Ovary (tissue), 10 donors: ENCODE measurements at places on chromosomes 2 and 18.

DNA sequence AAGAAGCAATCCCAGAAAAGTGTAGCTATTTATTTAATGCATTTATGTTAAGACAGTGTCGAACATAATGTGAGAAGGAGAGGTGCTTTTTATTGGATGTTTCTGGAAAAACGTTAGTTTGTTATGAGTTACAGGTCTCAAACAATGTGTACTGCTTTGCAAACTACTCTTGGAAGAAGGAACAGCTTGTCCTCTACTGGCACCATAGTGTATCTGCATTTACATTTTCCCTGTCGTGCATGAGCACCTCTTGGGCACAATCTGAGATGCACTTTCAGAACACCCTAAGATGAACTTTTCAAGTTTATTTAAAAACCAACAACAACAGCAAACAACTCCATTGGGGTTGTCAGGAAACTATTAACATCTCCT, 22.8 kb downstream of the CCNYL1 start:
- no peak for DNase-seq

DNA sequence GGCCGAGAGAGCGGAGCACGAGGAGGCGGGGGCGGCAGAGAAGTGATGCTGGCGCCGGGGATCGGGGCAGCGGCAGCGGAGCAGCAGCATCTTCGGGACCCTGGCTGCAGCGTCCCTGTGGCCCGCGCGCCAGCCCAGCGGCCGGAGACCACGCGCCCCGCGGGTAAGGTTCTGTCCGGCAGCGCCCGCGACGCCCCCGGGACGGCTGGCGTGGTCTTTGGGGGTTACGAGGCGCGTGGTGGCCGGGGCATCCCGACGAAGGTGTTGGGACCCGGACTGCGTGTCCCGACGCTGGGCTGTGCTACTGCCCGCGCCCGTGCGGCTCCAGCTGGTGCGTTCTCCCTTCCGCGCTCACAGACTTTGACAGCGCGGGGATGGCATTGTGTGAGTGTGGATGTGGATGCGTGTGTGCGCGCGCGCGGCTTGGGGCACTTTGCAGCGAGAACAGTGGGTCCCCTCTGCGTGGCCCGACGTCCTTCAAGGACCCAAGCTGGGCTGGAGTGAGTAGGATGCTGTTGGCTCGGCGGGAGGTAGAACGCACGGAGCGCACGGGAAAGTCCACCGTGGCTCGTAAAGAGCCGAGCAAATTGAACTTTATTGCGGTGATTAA, 405.0 kb downstream of the XIRP2 start:
- DNase-seq = no peak

DNA sequence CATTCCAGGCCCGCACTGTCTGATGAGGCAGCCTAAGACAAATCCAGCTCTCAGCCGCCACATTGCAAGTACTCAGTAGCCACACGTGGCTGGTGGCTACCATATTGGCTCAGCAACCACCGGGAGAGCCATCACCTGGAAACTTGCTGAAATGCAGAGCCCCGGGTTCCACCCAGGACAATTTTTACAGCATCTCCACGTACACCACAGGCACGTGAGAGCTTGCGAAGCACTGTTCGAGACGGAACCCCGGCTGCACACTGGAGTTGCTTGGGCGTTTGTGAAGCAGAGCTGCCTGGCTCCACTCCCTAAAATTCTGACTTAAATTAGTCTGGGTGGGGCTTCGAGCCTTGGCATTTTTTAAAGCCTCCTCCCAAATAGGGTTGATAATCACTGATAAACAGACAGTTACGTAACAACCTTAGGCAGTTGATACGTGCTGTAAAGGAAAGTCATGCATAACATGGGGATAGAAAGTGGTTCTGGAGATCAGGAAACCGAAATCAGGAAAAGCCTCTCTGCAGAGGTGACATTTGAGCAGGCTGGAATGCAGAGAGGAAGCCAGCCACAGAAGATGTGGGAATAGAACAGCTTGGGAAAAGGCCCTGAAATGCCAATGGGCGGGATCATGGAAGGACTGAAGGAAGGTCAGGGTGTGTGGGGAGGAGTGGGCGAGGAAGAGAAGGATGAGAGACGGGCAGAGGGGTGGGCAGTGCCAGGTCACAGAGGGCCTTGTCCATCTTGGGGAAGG, 6.2 kb downstream of the ASAP2 start:
- no peak for DNase-seq

GRCh38 chr18:79903071-79903635, 48.3 kb downstream of the SLC66A2 start:
- DNase-seq = no peak

DNA sequence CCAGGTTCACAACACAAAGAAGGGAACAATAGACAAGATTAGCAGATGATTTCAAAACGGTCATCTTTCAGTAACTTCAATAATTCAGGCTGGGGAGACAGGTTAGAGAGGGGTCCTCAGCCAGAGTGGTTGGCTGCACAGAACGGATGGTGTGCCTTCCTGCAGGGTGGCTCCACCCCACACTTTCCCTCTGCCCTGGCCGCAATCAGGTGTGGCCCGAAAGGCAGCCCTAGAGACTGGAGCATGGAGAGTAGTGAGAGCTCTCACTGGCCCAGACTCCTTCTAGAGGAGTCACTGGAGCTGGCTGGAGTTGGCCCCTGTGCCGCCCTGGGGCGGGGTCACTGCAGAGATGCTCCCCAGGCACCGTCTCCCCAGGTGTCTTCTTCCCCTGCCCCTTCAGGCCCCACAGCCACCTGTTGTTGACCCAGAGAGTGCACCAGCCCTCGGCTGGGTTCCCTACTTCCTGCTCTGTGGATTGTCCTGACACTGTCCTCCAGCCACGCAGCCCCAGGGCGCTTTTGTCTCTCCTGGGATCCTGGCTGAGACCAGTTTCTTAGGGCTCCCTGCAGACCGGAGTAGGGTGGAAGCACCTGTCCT, 126.8 kb downstream of the PXDN start:
- no peak for DNase-seq

- DNase-seq = no peak
These were observed 17.7 kb downstream of the NFATC1 start for GRCh38 chr18:79413426-79413825.

- no peak for DNase-seq
These were observed 44.0 kb downstream of the TTC32 start for GRCh38 chr2:19857806-19858205.

DNA sequence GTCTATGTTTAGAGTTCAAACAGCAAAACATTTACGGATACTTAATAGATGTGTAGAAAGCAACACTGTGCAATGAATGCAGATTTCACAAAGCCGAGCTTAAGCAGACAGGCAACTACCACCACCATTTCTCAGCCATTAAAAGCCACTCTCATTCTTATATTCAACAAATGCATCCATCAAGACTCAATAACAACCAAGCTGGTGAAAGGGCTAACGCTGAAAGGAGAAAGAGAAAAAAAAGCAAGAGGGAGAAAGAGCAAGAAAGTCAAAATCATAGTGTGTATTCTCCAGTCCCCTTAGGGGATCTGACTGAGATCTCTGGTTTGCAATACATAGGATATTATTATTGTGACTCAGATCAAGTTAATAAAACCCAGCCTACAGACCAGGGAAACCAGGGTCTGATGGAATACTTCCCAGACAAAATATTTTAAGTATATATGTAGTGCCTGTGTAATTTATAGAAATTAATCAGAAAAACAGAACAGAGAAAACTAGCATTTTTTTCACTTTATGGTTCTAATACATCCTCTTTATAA, 14.1 kb downstream of the SATB2 start:
- DNase-seq = no peak

DNA sequence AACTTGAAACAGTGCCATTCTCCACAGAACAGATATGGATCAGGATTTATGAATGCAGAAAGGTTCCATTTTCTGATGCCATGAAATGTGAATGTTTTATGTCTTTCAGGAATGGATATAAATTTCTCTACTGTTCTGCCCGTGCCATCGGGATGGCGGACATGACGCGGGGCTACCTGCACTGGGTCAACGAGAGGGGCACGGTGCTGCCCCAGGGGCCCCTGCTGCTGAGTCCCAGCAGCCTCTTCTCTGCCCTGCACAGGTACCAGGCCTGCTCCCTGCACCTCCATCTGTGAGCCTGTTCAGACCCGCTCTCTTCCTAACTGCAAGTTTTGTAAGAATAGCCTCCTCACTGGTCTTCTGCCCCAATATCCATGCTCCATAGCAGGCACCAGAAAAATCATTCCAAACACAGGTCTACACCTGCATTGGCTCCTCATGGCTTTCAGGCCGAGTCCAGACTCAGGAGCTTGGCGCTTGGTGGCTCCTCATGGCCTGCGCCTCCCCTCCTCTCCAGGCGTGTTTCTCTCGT, 68.6 kb downstream of the LPIN1 start:
- DNase-seq = no peak

- no peak for DNase-seq
These were observed 308.0 kb downstream of the CMPK2 start for GRCh38 chr2:6557737-6558136.

DNA sequence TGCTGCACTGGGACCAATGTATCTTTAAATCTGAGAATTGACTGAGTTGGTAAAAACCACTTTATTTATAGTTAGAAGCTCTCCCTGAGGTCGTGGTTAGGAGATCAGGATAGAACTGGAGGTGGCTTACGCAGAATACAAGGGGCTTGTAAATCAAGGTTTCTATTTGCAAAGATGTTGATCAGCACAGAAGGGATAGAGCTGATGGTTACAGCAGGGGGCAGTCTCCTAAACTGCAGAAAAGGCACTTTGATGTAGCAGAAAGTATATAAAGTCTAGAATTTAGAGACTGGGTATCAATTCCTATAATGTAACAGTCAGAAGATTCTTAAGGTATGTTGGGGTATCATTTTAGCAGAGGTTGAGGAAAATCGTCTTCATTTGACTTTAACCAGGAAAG, 25.2 kb upstream of the ACVR1 start:
- DNase-seq = no peak

GRCh38 chr18:65975536-65975935, 224.7 kb downstream of the CDH7 start:
- no peak for DNase-seq

GRCh38 chr2:1940679-1941078, 196.4 kb upstream of the PXDN start:
- DNase-seq = no peak

DNA sequence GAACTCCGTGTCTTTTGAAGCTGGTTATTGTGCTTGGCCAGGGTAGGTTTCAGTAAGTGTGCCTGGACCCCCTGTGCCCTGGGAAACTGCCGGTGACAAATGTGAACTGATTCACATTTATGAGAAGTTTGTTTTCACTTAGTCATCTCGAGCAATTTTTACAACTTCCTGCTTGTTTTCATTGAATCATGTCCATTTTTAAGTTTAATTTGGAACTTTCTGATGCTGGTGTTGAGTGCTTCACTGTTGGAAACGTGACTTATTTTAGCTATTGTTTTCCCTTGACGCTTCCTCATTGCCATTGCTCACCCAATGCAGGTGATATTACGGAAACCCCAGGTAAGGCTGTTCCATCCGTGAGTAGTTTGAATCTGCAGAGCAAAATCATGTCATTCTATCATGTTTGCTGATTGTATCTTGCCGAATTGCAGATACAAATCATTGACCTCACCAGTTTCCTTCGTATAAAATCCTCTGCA, 97.2 kb downstream of the RTN4 start:
- DNase-seq = no peak

- no peak for DNase-seq
These were observed 32.5 kb downstream of the MERTK start for GRCh38 chr2:111930875-111931274.

GRCh38 chr2:199734011-199734410, 117.0 kb downstream of the FTCDNL1 start:
- no peak for DNase-seq

DNA sequence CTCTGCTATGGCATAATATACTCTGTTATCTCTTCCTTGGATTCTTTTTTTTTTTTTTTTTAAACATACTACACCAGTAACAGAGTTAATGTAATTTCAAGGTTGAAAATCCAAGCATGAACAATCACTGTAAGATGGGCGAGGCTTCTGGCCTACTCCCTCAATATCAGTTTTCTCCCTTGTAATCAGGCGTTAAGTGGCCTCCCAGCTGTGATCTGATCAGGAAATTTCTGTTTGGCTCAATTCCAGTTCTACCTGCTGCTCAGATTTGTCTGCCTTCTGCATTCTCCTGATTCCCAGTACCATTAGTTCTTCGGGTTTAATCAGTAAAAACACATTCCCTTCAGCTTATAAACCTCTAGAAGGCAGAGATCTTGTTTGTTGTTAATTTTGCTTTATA, 18.6 kb downstream of the PRKD3 start:
- DNase-seq = no peak

- no peak for DNase-seq
These were observed 478.3 kb downstream of the FBXO15 start for GRCh38 chr18:73669297-73669696.

- DNase-seq = no peak
These were observed 8.6 kb upstream of the PDIA6 start for GRCh38 chr2:10820978-10821695.

DNA sequence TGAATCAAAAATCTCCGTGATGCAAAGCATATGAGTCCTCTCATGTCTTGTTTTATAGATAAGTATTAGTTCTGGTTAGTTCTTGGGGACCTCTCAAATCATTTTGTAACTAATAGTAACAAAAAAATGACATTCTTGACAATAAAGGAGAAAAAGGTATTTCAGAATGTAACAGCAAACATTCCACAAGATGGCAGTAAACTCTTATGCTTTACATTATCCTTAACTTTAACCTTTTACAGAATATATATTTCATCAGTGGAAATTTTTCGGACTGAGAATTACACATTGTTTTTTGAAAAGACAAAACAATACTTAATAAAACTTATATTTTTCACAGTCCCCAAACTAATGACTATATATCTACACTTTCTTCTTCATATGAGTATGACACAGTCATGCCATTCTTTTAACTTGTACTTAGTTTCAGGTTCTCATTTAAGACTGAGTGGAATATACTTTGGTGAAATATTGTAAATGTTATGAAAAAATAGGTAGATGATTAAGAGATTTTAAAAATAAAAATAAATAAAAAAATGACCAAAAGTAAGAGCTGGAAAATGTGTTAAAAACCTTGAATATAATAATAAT, 142.9 kb upstream of the NXPH2 start:
- DNase-seq = no peak

GRCh38 chr2:10289891-10290290, 12.8 kb upstream of the HPCAL1 start:
- DNase-seq = no peak

DNA sequence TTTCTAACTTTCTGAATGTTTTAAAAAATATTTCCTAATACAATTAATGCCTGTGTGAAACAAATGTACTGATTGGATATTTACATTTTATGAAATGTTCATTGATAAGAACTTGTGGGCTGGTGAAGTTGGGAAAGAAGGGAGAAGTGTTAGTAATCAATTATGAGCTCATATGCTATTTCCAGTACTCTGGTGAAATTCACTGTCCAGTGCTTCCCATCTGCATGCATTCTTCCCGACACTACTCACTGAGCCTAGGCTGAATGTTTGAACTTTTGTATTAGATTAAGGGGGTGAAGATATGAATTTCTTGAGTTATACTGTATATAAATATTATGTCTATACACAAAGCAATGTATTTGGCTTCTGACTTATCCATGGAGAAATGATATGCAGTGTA, 36.0 kb downstream of the SKA1 start:
- no peak for DNase-seq
